Esophagus squamous epithelium (tissue), 5 donors: ENCODE measurements at places on chromosomes 3 and 15.

DNA sequence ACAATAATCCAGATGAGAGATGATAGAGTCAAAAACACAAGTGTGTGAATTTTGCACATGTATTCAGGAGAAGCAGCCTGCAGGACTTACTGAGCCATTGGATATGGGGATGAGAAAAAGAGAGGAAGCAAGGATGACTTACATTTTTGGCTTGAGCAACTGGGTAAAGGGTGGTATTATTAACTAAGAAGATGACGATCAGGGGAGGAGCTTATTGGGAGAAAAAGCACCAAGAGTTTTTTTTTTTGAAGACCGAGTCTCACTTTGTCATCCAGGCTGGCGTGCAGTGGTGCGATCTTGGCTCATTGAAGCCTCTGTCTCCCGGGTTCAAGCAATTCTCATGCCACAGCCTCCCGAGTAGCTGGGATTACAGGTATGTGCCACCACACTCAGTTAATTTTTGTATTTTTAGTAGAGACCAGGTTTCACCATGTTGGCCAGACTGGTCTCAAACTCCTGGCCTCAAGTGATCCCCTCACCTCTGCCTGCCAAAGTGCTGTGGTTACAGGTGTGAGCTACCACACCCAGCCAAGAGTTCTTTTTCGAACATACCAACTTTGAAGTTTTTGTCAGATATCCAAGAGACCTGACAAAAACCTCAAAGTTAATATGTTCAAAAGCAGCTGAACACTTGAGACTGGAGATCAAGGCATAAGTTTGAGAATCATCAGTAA, 14.8 kb upstream of the SH3BP5 start:
- no peak for DNase-seq

DNA sequence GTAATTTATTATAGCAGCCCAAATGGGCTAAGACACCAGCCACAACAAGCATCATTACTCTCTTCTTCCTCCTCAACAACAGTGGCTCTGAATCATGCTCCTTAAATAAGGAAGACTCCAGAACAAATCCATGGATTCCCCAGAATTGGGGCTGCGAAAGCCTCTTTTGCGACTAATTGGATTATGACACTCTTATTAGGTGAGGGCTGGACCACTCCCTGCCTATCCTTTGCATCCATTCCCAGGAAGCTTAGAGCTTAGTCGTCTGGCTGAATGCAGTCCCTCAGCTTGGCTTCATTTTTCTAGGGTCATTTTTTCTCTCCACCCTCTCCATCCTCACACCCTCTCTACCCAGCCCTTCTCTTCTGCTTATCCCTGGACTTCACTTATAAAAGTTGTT, 227.7 kb downstream of the ZNF621 start:
- DNase-seq = no peak

- DNase-seq = no peak
Measured at GRCh38 chr3:58670506-58671135, 4.0 kb upstream of the FAM3D start.

GRCh38 chr3:15384510-15385237, 42.7 kb downstream of the METTL6 start:
- DNase-seq = no peak

DNA sequence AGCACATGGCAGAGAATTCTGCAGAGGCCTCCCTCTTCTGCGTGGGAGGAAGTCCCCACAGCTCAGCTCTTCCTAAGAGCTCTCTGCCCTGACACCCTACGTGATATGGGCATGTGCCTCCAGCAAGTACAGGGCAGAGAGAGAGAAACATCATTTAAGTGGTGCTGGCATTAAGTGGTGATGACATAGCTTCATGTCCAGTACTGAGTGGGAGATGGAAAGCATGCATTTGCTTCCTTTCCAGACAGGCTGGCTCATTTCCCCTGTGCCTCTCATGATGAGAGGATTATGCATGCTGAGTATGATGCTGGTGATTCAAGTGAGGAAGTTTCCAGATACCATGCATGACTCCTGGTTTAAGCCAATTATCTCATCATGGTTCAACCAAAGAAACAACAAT, 26.9 kb downstream of the BFSP2 start:
- no peak for DNase-seq

DNA sequence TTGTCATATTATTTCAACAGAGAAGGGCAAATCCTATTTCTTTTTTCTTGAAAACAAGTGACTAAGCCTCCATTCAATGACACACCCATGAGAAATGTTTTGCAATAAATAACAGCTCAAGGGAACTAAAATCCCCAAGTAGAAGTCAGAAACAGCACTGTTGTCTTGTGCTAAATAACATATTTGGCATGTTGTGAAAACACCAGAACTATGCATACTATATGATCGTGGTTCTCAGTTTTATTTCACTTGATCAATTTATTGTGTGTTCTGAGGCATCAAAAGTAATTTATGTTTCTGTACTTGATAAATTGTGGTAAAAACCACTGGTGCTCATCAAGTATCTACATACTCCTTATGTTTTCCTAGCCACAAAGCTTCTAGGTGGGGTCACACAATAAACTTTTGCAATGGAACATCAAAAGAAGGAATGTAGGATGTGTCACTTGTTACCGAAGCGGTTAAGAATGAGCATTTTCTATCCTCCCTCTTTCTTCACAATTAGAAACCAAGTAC, 691.7 kb upstream of the CBLB start:
- no peak for DNase-seq
